Stimulated activated naive CD8-positive, alpha-beta T cell treated with anti-CD3 and anti-CD28 coated beads, Interleukin-15, amount 100 ng/mL, for 72 hours (primary cell): ENCODE measurements at places on chromosomes 11 and 22.
A peak's percentile ranks its signal among the peaks of the same experiment; 100 is the strongest.

- DNase-seq = no peak
Observed at GRCh38 chr22:43554259-43554636, 142.4 kb downstream of the MPPED1 start.

DNA sequence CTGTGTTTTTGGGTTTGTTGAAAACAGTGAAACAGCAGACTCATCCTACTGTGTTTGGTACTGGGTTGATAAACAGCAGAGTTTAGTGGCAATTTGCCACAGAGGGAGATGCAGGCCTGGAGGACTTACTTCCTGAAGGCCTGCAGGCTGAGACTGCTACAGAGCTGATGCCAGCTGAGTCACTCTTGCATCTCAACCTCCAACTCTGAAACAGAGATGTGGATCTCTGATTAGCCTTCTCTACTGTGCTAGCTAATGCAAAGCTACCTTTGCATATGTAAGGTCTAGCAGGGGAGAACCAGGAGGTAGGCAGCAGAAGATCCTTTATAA lies 14.3 kb downstream of the ATP5MG start:
- no peak for DNase-seq

GRCh38 chr22:27218012-27218920 lies 560.9 kb downstream of the MIAT start:
- DNase-seq = no peak

DNA sequence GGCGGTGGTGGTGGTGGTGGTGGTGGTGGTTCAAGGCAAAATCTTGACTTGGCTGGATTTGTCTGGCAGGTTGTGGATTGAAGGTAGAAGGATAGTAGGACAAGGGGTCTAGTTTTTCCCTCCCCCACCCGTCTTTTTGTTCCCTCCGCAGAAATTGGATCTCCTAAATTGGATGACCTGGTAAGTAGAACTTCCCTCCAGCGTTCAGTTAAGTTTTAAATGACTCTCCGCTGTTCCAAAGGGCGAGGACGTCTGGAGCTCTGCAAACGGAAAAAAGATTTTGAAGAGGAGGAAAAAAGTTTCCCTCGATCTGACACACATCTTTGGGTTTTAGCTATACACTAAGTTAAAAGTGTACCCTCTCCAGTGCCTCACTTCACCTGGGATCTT lies 422 bp upstream of the LGR4 start:
- DNase-seq = no peak

GRCh38 chr11:128516886-128517285 lies 70.5 kb downstream of the ETS1 start:
- DNase-seq = no peak

- DNase-seq = peak; percentile 21
Observed at GRCh38 chr11:112321501-112322172, 61.0 kb upstream of the PLET1 start.

GRCh38 chr11:35090125-35090524 lies 48.8 kb upstream of the CD44 start:
- DNase-seq = no peak

DNA sequence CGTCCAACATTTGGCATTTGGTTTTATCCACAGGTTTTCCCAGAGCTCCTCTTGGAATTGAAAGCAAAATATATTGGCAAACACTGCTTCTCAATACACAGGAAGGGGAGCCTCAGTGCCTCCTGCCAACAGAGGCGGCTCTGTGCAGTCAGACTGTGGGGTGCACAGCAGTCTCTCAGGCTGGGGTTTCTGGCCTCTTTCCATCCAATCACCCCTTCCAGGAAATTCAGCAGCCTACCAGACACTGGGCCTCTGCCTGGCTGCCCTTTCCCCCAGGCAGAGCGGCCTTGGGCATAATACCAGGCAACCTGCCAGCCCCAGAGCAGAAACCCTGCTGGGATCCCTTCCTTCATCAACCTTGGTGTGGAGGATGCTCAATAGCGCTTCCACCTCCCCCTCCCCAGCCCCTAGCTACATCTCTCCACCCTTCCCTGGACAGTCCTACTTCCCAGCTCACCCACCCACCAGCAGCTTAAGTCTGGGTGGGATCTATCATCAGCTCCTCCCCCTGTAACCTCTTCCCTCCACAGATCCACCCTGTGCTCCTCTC lies 17.8 kb upstream of the RAPSN start:
- no peak for DNase-seq

- no peak for DNase-seq
Observed at GRCh38 chr22:38309614-38310517, 7.4 kb downstream of the CSNK1E start.

DNA sequence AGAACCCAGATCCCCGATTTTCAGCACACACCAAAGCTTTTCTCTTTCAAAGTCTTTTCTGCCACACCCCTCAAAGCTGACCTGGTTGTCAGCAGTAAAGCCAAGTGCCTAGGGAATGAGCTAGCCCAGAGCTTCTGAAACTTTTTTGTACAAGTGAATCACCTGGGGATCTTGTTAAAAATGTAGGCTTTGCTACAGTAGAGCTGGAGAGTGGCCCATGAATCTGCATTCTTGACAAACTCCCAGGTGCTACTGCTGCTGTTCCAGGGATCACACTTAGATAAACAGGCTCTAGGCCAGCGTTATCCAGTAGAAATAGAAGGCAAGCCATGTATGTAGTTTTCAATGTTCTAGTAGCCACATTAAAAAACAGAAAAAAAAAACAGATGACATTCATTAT lies 21.8 kb upstream of the NAV2 start:
- DNase-seq = no peak

GRCh38 chr11:123457187-123457770 lies 27.2 kb downstream of the GRAMD1B start:
- no peak for DNase-seq

GRCh38 chr11:102760344-102761035 lies 19.9 kb downstream of the MMP10 start:
- DNase-seq = no peak

GRCh38 chr11:114173843-114174242 lies 114.3 kb downstream of the ZBTB16 start:
- DNase-seq = no peak

DNA sequence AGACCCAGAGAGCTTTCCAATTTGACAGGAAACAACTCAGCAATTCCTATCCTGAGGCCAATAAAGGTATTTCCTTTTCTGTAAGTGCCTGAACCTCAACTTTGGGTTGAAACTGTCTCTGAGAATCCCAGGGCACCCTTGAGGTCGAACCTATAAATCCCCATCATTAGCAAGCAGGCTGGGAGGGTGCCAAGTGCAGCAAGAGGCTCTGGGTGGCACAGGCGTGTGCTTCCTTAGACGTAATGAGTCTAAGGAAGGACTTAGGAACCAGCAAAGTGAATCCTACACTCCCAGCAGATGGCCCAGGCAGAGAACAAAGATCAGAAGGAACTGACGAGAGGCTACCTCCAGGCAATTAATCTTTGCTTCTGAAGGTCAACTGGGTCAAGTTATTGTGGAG lies 234.3 kb upstream of the NARS2 start:
- DNase-seq = no peak

- peak; percentile 9 for DNase-seq
Observed at GRCh38 chr11:66221726-66222236, 46.7 kb upstream of the RAB1B start.

DNA sequence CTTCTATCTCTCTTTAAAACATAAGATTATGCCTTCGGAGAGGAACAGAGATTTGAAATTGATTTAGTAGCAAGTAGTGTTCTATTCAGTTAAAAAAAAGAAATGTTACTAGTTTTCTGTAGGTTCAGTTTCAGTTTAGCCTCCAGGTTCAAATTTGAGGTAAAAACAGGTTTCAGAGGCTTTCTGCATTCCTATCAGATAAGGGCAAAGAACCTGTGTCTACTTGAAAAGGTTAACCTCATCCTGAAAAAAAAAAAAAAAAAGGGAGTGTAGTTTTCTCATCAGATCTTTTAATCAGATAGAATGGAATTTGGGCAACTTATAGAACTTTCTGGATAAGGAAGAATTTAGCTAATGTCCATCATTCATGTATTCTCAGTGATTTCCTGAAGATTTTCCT lies 12.1 kb downstream of the C11orf97 start:
- DNase-seq = no peak

DNA sequence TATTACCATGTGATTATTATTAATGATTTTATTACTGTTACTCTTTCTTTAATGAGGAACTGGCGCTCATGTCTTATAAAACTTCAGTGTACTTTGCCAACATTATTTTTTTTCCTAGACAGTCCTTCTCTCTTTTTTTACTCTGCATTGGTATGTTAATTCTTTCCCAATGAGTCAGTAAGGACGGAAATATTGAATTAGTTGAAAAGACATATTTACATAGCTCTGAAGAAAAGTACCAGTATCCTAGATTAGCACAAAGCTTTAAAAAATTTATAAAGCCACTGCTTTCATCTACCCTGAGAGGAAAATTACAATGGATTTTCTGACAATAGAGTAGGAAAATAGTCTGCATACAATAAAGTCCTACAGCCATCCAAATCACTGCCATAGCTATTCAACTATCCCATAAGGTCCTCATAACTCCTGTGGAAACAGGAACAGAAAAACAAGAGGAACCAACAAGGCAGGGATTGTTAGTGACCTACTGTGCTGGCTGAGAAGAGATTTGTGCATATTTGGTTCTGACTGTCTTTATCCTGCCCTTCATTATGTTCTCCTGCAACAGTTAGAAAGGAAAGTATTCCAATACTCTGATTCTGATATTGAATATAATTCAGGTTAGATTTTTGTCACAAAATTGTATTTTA lies 314.4 kb downstream of the AASDHPPT start:
- DNase-seq = no peak

DNA sequence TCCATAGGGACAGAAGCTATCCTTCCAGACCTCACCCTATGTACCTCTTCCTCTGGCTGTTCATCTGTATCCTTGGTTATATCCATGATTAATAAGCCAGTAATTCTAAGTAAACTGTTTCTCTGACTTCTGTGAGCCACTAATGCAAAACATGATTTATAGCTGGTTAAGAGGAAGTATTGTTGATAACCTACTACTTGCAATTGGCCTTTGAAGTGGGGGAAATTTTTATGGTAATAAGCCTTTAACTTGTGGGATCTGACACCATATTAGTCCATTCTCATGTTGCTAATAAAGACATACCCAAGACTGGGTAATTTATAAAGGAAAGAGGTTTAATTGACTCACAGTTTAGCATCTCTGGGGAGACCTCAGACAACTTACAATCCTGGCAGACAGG lies 21.9 kb downstream of the CASP12 start:
- no peak for DNase-seq

GRCh38 chr11:38330578-38330977 lies 1732.5 kb upstream of the RAG2 start:
- DNase-seq = no peak

DNA sequence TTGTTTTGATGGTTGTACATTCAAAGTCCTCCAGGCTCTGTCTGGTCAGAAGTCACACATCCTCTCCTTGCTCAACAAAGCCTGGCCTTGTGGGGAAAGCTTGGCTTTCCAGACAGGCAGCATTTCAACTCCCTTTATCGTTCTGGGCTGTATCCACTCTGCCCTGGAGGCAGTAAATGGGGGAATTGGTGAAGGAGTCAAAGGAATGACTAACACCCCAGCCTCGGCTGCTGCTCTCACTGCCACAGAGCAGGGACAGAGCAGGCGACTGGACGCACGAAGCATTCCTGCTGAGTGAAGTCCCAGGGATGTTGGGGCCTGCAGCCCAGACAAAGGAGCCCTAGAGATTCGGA lies 52.8 kb downstream of the WNT11 start:
- DNase-seq = no peak

GRCh38 chr11:640021-640706 lies 3.1 kb downstream of the DRD4 start:
- no peak for DNase-seq

GRCh38 chr11:25615069-25615468 lies 716.9 kb upstream of the ANO3 start:
- DNase-seq = no peak

- DNase-seq = peak; percentile 61
Observed at GRCh38 chr11:65891219-65892136, 1.0 kb downstream of the CCDC85B start.

DNA sequence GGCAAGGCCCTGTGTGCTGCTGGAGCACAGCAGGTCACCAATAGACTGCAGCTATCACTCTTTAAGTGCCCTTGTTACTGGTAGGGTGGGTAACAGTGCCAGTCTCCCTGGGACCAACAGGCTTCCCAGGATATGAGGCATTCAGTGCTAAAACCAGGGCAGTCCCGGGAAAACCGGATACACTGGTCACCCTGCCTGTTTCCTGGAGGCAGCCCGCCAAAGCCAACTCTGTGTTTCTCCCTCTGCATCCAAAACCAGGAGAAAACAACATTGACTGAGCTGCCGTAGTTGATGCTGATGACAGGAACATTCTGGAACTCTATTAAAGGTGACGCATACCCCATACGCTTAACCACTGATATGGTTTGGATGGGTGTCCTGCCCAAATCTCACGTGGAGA lies 149.1 kb downstream of the SHANK2 start:
- no peak for DNase-seq

GRCh38 chr11:69476509-69476961 lies 4.9 kb upstream of the LINC01488 start:
- DNase-seq = no peak

DNA sequence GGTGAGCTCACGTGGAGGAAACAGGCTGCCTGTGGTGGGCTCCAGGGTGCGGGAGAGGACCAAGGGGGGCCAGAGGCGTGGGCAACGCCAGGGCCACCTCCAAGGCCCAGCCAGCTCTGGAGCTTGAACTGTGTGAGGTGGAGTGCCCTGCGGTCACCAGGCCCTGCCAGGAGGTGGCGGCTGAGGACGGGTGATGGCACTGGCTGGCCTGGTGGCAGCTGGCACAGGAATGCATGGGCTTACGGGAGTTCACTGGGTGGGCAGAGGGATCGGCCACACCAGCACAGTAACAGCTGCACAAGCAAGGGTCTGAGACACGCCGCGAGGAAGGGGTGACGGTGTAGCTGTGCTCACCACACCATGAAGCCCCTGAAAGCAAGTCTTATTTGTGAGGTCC lies 15.8 kb downstream of the TOLLIP start:
- no peak for DNase-seq
